ENCODE measurements at places on chromosomes 4 and X.

- DNase-seq: no peak
Observed at GRCh38 chr4:165542476-165542875, 163.7 kb downstream of the CPE start.

DNA sequence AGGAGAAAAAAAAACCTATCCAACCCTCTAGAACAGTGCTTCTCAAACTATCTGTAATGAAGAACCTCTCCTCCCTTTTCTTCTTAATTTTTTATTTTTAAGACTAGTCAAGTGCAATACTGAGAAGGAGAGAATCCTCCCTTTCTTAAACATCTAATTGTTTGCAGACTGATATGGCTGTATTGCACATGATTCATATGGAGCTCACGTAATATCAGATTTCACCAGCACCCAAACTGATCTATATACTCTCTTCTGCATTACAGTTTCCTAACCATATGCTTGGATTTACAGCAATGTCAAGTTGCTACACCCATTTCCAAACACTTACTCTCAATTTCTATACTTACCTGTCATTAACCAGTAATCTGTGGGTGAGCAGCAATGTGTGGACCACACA lies 9.5 kb downstream of the PRMT9 start:
- DNase-seq: no peak

DNA sequence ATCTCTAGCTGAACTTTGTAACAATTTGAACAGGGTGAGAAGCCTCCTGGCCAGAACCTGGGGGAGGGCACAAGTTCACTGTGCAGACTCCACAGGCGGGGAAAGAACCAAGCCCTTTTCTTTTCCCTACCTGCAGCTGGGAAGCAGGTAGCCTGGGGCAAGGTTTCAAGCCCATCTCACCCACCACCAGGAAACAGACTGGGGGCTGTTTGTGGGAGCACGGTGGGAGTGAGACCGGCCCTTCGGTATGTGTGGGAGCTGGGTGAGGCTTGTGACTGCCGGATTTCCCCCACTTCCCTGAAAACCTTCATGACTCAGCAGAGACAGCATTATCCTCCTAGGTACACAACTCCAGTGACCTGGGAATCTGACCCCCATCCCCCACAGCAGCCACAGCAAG lies 211.7 kb downstream of the ZNF674 start:
- DNase-seq: no peak

GRCh38 chrX:118973389-118974087 lies 880 bp upstream of the LONRF3 start:
- DNase-seq: no peak

GRCh38 chrX:99722094-99722493 lies 688.0 kb downstream of the PCDH19 start:
- DNase-seq: no peak
